ENCODE measurements at places on chromosomes 5 and 9.

DNA sequence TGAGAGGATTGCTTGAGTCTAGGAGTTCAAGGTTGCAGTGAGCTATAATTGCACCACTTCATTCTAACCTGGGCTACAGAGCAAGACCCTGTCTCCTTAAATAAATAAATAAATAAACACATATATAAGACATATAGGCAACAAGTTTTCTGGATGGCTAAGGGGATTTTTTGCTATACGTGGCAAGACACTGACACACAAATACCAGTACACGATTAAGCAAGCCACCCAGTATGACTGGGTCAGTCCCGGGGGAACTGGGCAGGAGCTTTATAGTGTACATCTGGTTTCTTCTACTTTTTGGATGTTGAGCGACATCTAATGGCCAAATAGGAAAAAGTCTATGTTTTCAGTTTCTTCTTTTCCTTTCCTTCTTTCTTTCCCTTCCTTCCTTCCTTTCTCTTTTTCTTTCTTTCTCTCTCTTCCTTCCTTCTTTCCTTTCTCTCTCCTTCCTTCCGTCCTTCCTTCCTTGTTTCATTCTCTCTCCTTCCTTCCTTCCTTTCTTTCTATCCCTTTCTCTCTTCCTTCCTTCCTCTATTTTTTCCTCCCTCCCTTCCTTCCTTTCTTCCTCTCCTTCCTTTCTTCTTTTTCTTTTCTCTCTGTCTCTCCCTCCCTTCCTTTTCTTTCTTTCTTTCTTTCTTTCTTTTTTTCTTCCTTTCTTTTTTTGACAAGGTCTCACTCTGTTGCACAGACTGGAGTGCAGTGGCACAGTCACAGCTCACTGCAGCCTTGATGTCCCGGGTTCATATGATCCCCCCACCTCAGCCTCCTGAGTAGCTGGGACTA is 47.0 kb upstream of the PLIN2 start:
- DNase-seq = peak; percentile 51

GRCh38 chr9:136688274-136689107 is 1.2 kb upstream of the AGPAT2 start:
- no peak for DNase-seq

GRCh38 chr5:73728493-73729273 is 102.7 kb downstream of the ARHGEF28 start:
- DNase-seq = no peak

DNA sequence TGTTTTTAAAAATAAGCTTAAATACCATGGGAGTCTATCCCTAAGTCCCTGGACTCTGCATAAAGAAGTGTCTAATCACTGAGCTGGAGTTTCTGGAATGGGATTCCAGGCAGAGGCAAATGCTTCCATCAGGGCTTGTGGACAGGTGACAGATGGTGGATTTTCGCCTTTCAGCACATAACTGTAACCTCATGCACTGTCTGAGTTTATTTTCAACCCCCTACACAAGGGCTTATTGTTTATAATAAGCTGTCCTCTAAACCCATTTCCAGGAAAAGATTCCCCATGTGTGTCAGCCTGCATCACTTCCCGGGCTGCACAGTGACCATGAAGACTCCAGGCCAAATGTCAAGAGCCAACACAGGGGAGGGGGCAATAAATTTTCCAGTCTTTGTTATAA is 264.0 kb downstream of the PIK3R1 start:
- no peak for DNase-seq

- no peak for DNase-seq
Measured at GRCh38 chr9:109031241-109031640, 17.9 kb upstream of the CTNNAL1 start.

DNA sequence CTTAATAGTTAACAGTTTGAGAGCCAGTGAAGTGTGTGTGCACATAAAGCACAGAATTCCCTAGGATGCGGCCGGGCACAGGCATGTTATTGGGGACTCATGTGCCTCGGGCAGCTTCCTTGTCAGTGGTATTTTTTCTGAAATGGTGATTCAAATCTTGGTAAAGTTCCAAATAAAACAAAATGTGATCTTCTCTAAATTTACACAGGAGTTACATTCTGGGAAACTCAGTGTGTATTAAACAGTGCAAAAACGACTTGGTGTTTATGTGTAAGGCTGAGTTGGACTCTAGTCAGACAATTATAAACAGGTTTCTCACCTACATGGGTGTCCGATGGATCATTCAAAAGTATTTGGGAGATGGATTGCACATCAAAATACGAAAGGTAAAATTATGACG is 48.9 kb downstream of the BOD1 start:
- no peak for DNase-seq

- no peak for DNase-seq
Measured at GRCh38 chr9:37035648-37036370, 1.7 kb upstream of the PAX5 start.

DNA sequence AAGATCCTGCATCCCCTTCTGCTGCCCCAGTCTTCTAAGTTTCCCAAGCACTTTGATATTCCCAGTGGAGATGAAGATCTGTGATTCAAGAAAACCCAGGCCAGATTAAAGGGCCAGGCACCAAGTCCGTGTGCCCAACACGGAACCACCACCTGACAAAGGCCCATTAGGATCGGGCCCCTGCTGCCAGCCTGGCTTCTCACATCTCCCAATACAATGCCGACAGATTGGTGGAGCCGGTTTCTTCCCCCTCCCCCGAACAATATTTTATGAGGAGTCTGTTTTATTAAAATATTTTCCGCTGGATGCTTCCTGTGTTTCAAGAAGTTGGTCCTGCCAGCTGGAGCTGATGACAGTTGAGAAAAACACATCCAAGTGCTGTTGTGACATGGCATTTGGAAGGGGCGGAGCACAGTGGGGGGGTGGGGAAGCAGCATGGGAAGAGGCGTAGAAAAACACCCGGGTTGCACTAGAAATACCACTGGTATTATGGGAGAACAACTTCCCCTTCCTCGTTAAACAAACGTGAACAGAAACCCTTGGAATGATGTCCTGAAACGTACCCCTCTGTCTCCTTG is 45.0 kb downstream of the CRB2 start:
- DNase-seq = no peak

- DNase-seq = no peak
Measured at GRCh38 chr5:73433982-73434342, 14.6 kb downstream of the FOXD1 start.

- no peak for DNase-seq
Measured at GRCh38 chr5:173670791-173671120, 54.3 kb upstream of the BOD1 start.

DNA sequence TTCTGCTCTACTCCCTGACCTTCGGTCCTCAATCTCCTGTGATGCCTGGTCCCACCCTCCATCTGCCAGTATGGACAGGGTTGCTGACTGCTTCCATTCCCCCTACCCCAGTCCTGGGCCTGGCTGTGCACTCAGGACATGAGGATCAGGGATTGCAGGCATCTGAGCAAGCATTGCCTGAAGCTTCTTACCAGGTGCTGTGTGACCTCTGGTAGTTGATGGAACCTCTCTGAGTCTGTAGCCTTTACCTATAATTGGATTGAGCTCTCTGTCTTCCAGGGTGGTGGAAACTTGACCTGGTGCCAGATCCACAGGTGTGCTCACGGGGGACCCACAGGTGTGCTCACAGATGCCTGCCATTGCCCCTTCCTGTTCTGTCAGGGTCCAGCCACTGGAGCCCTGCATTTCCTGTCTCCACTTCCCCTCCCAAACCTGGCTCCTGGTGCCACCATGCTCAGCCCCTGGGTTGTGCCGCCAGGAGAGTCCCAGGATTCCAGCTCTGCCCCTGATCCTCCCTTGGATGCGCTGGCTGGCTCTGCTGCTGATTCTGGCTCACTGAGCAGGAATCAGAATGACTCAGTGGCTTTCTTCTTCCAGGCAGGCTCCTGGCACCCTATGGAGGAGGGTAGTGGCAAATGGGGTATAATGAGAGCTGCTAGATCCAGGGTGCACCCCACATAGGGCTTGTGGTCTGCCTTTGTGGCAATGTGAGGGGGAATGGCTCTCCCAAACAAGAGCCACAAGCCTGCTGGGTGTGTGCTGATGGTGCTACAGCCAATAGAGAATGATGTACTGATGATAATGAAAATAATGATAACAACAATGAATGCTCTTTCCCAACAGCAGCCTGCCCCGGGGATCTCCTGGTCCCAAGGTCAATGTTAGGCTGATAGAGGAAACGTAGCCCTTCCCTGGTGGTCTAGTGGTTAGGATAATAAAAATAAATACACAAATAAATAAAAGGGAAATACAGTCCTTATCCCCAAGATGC is 35.2 kb upstream of the PSD2 start:
- peak; percentile 96 for DNase-seq

DNA sequence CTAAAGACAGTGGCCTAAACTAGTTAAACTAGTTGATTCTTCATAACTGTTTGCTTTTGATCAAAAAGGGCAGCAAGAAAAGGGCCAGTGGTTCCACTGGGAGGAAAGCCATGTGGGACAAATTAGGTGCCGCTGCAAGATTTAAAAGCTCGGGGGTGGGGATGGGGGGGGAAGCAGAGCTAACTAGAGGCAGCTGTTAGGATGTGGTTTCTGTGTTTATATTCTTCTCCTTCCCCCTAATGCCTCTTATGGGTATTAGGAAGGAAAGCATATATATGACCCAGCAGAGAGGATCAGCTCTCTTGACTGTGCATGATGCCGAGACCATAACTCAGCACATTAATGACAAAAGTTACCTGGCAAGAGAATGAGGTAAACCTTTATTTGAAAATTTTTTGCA is 65.7 kb downstream of the EFNA5 start:
- DNase-seq = no peak

GRCh38 chr9:101399643-101399970 is 956 bp downstream of the ZNF189 start:
- no peak for DNase-seq

DNA sequence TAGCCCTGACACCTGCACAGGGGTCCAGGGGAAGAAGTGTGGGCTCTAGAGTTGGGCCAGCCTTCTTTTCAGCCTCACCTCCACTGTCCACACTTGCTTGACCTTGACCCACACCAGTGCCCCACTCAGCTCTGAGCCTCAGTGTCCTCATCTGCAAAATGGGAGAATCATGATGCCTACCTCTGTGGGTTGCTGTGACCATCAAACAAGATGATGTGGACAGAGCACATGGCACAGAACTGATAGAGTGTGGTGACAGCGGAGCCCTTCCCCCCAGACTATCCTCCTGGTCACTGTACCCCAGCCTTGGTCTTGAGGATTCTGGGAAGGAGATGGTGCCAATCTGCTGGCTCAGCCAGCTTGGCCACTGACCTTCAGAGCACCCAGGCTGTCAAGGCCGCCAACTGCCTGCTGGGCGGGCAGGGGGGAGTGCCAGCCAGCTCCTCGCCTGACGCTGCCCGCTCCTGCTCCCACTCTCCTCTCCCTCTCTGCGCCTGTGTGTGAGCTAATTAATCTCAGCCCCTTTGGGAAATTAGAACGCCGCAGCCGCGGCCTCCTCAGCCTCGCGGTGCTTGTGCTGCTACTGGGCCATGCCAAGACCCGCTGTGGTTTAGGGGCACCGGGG is 16.7 kb downstream of the CXXC5 start:
- DNase-seq = no peak

DNA sequence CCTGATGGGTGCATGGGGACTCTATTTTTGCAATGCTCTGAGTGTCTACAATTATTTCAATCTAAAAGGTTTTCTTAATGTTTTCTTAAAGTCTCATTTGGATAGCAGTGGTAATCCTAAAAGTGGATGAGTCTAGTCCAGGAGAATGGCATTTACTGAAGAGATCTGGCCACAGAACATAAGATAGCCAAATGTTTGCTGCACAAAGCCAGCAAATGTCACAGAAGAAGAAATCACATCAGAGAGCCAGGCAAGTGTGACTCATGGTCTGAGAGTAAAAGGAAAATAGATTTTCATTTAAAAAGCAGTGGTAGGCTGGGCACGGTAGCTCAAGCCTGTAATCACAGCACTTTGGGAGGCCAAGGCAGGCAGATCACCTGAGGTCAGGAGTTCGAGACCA is 352.7 kb upstream of the GRAMD2B start:
- no peak for DNase-seq

DNA sequence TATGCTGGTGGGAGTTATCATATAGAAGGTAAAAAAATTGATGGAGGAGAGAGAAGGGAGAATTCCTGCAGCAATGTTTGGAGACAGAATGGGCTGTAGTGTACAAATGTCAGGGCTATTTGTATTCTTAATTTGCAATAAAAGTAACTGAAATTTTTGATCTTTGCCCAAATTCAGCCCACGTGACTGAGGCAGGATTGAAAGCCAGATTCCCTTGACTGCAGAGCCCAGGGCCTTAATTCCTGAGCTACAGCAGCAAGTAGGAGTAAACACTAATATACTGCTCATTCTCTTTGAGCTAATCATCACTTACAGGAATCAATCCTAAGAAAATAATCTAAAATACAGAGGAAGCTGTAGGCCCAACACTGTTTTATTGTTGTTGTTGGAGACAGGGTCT is 5.2 kb upstream of the ANXA6 start:
- no peak for DNase-seq

DNA sequence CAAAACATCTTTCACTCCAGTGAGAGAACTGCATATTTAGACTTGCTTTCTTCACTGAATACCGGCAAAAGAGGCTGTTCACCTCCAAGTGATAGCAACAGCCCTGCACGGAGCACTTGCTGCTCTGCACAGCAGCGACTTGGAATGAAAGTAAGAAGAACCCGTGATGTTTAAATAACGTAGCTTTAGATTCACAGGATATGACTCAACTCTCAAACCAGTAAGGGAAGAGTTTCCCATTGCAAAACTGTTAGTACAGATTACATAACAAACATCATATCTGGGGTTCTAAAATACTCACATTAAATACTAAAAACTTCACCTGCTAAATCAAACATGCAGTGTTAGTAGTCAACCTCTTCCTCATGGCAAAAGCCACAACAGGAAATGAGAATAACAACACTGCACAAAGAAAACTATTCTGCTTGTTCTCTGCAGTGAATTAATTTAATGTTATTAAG is 203.4 kb downstream of the MCTP1 start:
- peak; percentile 21 for DNase-seq

GRCh38 chr5:33995865-33996264 is 11.4 kb upstream of the SLC45A2 start:
- no peak for DNase-seq

- no peak for DNase-seq
Measured at GRCh38 chr9:6512085-6512657, 99.2 kb downstream of the UHRF2 start.

DNA sequence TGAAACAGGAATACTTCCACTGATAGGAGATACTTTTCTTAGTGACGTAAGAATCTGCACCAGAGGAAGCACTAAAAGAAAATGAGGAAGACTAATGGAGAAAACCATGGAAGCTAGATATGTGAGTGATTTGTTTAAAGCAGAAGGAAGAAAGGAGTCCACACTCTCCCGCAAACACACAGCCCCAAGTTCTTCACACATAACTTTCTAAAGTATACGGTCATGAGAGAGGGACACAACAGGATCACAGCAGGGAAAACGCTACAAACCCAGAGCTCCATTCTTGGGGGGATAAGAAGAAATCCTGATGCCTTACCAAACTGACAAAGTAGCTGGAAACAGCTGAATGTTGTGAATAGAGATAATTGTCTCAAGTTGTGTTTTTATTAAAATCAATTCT is 222.2 kb upstream of the TMEM161B start:
- DNase-seq = no peak

- DNase-seq = no peak
Measured at GRCh38 chr9:90188656-90189055, 454.0 kb downstream of the DIRAS2 start.

GRCh38 chr5:80962630-80963520 is 2.7 kb downstream of the RASGRF2 start:
- DNase-seq = no peak

- no peak for DNase-seq
Measured at GRCh38 chr5:34585601-34586104, 70.5 kb upstream of the RAI14 start.
